ENCODE measurements at places on chromosomes 13 and 19.

GRCh38 chr13:41847216-41847615, 113.7 kb downstream of the VWA8 start:
- no peak for DNase-seq

DNA sequence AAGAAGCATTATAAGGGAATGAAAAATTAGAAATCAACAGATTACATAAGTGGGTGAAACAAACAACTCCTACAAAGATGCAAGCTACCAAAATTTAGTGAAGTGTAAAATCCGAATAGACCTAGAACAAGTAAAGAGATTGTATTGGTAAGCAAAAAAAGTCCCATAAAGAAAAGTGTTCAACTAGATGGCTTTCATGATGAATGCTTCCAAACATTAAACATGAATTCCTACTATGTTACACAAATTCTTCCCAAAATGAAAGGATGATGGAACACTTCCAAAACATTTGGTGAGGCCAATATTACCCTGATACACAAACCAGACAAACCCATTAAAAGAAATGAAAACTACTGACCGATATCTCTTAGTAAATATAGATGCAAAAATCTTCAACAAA, 139.0 kb downstream of the GPC5 start:
- no peak for DNase-seq

DNA sequence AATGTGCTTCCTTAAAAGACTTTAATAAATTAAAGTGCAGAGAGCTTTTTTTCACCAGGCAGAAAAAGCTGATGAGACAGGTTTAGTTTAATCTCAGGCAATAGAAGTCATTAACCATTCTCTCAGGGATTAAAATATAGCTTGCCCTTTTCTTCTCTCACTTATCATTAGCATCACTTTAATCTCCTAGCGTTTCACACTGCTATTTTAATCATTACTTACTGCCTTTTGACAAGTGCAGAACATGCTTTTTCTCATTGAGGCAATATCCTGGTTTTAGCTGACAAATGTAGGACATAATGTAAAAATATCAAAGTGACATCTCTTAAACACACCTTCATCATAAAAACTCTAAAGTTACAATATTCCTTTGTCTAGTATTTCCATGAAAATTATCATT, 94.6 kb downstream of the DACH1 start:
- DNase-seq: no peak

DNA sequence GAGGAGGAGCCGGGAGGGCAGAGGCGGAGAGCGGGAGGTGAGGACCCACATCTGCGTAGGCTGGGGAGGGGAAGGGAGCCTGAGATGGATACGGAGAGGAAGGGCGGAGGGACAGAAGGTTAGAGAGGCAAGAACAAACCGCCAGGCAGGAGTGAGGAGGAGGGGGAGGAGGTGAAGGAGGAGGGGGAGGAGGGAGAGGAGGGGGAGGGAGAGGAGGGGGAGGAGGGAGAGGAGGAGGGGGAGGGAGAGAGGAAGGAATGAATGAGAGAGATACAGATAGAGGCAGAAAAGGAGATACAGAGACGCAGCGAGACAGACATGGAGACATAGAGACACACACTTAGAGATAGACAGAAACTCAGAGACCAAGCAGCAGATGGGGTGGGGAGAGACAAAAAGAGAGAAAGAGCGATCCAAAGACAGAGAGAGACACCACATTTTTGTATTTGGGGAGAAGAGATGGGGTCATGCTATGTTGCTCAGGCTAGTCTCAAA, 782 bp upstream of the CA11 start:
- DNase-seq: no peak

GRCh38 chr13:25192936-25193335, 20.8 kb upstream of the AMER2 start:
- DNase-seq: no peak
